ENCODE measurements at places on chromosomes 6 and 20.

- peak; percentile 53 for DNase-seq
Measured at GRCh38 chr20:58133020-58133808, 95.2 kb downstream of the ANKRD60 start.

DNA sequence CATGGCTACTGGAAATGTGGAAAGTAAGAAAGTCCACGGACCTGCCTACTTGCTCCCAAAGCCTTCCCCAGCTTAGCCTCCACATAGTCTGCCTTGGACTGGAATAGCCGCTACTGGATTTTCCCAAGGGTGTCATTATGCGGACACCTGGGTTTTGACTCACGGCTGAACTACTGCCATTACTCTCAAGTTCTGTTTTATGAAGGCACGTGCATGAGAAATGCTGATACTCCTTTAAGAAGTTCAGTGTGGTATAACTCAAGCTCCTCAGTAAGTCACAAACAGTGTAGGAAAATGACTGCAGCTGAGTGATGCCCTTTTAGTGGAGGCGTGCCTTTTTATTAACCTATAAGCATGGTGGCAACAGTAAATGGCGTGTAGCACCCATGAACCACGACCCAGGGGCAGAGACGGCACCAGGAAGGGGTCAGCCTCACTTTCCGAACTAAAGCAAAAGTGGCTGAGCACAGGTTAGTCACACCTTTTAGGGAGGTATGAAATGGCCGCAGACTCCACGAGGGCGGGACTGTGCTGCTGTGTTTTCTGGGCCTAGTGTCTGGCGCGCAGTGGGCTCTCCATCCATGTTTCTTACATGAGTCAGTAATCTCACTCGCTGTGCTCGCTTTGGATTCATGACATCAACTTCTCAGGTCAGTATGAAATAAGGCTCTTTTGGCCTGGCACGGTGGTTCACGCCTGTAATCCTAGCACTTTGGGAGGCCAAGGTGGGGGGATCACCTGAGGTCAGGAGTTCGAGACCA, 23.9 kb downstream of the PSMG4 start:
- DNase-seq = no peak

GRCh38 chr6:92777146-92777740, 642.1 kb downstream of the EPHA7 start:
- DNase-seq = peak; percentile 7

DNA sequence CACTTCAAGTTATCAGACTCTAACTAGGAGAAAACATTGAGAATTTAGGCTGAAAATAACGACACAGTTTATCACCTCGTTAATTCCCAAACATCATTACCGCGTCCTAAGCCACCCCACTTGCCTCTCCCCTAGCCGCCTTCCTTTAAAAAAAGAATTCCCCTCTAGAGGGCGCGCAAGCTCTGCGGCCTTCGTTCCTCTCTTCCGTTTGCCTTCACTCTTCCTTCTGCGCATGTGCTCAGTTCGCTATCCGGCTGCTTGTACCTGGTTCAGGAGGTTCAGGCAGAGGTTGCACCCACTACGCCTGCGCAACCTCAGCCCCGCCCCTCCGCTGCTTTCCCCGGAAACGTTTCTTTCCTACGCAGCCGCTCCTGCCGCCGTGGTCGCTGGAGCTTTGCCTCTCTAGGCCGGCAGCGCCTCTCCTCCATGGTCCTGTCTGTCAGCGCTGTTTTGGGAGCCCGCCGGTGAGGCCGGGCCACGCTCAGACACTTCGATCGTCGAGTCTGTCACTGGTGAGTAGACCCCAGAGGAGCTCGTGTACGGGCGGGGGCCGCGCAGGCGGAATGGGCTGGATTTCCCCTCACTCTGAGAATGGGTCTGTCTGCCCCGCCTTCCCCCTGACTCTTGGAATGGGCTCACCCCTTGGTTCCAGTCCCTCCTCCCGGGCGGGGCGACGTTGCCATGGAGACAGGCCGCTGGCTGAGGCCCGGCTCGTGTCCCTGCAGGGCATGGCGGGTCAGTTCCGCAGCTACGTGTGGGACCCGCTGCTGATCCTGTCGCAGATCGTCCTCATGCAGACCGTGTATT, at the start of gene SYS1:
SYS1 (plus strand) TSS at position 353 of the 807 bp plus-strand sequence; CDS start at position 729, 376 bp downstream.
- peak; percentile 100 for DNase-seq

DNA sequence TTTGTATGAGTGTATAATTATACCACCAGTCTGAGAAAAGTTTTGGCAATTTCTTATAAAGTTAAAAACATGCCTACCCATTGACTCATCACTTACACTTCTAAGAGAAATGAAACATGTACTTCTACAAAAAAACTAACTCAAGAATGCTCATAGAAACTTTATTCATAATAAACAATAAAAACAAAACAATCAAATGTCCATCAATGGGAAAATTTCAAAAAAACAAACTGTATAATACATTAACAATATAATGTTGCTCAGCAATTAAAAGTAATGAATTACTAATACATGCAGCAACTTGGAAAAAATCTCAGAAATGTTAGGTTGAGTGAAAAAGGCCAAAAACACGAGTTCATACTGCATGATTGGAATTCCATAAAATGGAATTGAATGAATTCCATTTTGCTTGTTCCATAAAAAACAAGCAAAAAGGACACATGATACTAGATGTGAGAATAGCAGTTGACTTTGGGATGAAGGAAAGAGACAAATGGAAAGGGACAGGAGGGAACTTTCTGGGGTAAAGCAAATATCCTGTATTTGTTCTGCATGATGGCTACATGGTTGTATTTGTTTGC, 726.6 kb downstream of the RFPL4B start:
- no peak for DNase-seq

- DNase-seq = no peak
Measured at GRCh38 chr6:7624796-7625710, 35.1 kb downstream of the SNRNP48 start.

- no peak for DNase-seq
Measured at GRCh38 chr6:136117081-136117480, 133.0 kb downstream of the MTFR2 start.

GRCh38 chr6:144223686-144224085, 61.4 kb upstream of the UTRN start:
- DNase-seq = no peak

DNA sequence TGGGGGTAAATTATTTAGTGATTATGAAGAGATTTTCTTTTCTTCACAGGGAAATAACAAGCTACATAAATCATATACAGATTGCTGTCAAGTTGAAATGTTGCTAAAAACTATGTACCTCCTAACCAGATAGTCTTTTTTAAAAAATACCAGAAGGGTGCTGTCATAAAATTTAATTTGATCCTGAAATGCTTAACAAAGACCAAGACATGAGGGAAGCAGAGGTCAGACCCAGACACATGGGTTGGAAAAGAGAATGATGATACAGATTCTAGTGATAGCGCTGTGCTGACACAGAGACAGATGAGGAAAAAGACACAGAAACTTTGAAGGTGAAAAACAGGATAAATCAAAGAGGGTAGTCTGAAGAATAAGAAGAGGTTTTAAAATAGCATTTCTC, 573.1 kb downstream of the HACE1 start:
- no peak for DNase-seq

DNA sequence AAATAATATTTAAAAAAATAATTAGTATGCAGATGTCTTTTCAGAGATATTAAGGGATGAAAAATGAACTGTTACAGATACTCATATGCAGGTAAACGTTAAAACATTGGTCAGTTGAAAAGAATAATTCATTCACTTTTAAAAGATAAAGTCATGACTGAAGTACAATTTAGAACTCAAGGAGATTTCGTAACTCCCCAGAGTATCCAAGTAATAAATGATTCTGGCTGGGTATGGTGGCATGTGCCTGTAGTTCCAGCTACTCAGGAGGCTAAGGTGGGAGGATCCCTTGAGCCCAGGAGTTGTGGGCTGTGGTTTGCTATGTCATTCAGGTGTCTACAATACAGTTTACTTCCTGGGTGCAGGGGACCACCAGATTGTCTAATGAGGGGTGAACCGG, 122.3 kb upstream of the TMEM181 start:
- no peak for DNase-seq

DNA sequence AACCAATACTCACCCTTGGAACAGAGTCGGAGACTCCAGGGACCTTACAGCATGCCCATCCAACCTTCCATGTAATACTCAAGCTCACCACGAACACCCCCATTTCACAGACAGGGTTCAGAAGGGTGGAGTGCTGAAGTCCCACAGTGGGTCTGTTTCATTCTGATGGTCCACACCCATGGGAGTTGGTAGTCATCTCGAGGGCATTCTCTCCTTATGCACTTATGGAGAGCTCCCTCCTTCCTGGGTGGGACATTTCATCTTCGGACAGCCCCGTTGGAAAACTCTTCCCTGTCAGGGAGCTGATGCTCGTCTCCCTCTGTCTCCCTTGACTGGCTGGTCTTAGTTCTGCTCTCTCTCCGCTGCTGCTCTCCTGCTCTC, 38.9 kb downstream of the COX4I2 start:
- DNase-seq = no peak

GRCh38 chr6:18493382-18493891, 106.3 kb downstream of the RNF144B start:
- no peak for DNase-seq

GRCh38 chr20:1851396-1851795, 43.8 kb upstream of the SIRPA start:
- no peak for DNase-seq

- no peak for DNase-seq
Measured at GRCh38 chr6:169312658-169313346, 59.2 kb upstream of the THBS2 start.

- no peak for DNase-seq
Measured at GRCh38 chr6:79427721-79428120, 109.5 kb downstream of the LCA5 start.

- DNase-seq = no peak
Measured at GRCh38 chr6:88914895-88915598, 48.4 kb downstream of the RNGTT start.

DNA sequence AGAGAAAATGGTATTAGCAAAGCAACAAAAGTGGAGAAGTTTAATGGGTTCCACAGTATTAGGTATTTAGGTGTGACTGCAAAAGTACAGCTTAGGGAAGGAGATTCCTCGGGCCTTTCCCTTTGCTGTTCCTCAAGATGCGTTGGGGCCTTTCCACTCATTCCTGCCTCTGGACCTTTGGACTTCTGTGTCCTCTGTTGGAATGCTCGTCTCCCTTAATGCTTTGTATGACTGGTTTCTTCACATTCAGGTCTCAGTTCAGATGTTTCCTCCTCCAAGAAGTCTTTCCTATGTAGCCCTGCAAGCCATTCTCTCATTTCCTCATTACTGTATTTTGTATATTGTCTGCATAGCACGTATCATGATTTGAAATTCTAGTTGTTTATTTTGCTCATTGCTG, 39.6 kb downstream of the CTNNBL1 start:
- DNase-seq = no peak

DNA sequence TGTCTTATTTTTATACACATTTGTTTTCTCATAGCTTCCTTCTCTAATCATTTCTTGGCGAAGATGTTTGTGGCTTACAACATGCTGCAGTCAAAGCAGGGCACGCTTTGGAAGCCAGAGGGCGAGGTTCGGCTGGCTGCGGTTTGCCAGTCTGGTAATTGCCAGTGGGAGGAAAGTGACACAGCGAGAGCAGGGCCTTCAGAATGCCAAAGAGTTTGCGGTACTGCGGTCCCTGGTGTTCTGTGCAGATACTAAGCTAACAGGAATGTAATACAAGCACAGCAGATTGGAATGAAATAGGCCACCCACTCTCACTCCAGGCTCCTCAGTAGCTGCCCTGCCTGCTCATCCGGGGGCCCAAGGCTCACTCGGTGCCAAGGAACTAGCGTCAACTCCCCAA, 58.7 kb upstream of the TGM3 start:
- peak; percentile 90 for DNase-seq

- peak; percentile 4 for DNase-seq
Measured at GRCh38 chr20:35604449-35604747, 11.2 kb upstream of the SPAG4 start.

GRCh38 chr20:23049201-23050075, at the start of gene THBD:
THBD (minus strand) TSS chr20:23049672; CDS start chr20:23049504, 168 bp downstream.
- DNase-seq = peak; percentile 50

- peak; percentile 71 for DNase-seq
Measured at GRCh38 chr6:2497922-2498623, 252.6 kb downstream of the MYLK4 start.

- no peak for DNase-seq
Measured at GRCh38 chr6:2579241-2579761, 171.4 kb downstream of the MYLK4 start.

GRCh38 chr20:63129376-63129965, 86.5 kb downstream of the YTHDF1 start:
- no peak for DNase-seq

- DNase-seq = no peak
Measured at GRCh38 chr6:116290799-116291198, 11.1 kb upstream of the TSPYL1 start.

GRCh38 chr6:27144740-27145079, 102.8 kb upstream of the PRSS16 start:
- no peak for DNase-seq

- no peak for DNase-seq
Measured at GRCh38 chr6:69894578-69895347, 28.4 kb downstream of the COL19A1 start.

- DNase-seq = peak; percentile 11
Measured at GRCh38 chr6:24154121-24154520, 28.1 kb downstream of the NRSN1 start.

DNA sequence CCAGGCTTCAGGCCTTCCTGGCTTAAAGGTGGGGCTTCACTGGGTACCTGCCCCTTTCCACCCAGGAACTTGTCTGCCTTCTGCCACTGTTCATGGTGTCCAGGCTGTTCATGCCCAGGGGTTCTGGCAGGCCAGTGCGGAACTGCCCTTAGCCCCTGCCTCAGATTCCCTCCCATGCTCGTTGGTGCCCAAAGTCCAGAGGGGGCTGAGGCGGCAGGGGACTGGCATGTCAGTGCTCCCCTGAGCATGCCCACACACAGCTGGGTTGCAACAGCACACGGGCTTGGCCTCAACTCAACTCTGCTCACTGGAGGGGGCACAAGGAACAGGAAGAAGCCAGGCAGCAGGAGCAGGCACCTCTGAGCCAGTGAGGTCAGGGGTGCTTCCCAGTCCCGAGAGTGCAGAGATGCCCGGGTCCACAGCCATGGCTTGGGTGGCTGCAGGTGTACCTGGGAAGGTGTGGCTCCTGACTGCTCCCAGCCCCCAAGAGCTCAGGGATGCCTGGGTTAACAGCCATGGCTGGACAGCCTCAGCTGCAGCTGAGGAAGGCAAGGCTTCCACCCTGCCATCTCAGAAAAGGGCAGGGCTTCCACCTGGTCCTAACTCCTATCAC, 845.9 kb downstream of the EYS start:
- no peak for DNase-seq

DNA sequence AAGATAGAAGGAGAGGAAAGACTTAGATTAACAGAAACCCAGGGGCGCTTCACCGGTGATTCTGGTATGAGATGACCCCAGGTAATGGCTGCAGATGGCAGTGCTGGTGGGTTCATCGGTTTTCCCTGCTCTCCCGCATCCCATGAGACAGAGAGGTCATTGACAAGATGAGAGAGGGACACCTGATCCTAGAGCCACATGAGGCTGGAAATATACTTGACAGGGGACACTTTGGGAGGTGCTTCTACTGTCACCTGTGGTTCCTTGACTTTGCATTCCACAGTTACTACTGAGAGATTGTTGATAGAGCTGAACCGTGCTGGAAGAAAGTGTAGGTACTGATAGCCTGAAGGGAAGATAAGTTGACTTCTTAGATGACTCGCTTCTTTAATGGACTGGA, 74.3 kb downstream of the SYNDIG1 start:
- no peak for DNase-seq

- DNase-seq = no peak
Measured at GRCh38 chr6:106097411-106098231, 11.5 kb downstream of the PRDM1 start.

GRCh38 chr20:51801122-51801822, 1.0 kb downstream of the SALL4 start:
- no peak for DNase-seq

- no peak for DNase-seq
Measured at GRCh38 chr6:143765422-143766184, 77.5 kb upstream of the LTV1 start.

GRCh38 chr20:32012159-32012688, 2.0 kb downstream of the CCM2L start:
- no peak for DNase-seq

Measured in urothelium cell line (cell line).